ENCODE measurements at places on chromosomes 7 and 10. TPM values are rescaled to one million over a fixed set of nuclear protein-coding genes. Genes with fewer than 3 reads are reported as not detected.

HTR7 gene
- total RNA-seq = 13.3 TPM

GALNT17 gene
- total RNA-seq = 42.0 TPM

HOXA4 gene
- not detected for total RNA-seq

- DNase-seq = no peak
- H3K36me3 ChIP-seq = no peaks in the 10 kb centered on the region
- no peak overlapping the region for H3K4me3 ChIP-seq
- H3K27ac ChIP-seq = no peak overlapping the region
- H3K4me1 ChIP-seq = peaks cover 8% of the 10 kb centered on the region
Observed at GRCh38 chr7:29154076-29154475, 7.7 kb upstream of the CPVL start.

- peak overlapping the region; percentile 79 for H3K4me3 ChIP-seq
- peak overlapping the region; percentile 80 for H3K27ac ChIP-seq
- peaks cover 27% of the 10 kb centered on the region for H3K4me1 ChIP-seq
Observed at GRCh38 chr7:12111422-12112405, 99.4 kb upstream of the TMEM106B start.

DNA sequence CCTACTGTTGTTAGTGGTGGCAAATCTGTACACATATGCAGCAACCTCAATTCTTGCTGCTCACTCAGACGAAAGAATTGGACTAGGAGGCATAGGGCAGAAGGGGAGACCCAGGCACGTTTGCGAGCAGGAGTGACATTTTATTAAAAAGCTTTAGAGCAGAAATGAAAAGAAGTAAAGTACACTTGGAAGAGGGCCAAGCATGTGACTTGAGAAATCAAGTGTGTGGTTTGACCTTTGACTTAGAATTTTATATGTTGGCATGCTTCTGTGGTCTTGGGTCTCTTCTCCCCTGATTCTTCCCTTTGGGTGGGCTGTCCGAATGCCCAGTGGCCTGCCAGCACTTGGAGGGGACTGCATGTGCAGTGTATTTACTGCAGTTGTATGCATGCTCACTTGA lies 205.5 kb upstream of the SEMA3D start:
- no peaks in the 10 kb centered on the region for H3K27me3 ChIP-seq
- no peak for DNase-seq
- no peak overlapping the region for H3K4me3 ChIP-seq
- H3K27ac ChIP-seq = no peak overlapping the region

DNA sequence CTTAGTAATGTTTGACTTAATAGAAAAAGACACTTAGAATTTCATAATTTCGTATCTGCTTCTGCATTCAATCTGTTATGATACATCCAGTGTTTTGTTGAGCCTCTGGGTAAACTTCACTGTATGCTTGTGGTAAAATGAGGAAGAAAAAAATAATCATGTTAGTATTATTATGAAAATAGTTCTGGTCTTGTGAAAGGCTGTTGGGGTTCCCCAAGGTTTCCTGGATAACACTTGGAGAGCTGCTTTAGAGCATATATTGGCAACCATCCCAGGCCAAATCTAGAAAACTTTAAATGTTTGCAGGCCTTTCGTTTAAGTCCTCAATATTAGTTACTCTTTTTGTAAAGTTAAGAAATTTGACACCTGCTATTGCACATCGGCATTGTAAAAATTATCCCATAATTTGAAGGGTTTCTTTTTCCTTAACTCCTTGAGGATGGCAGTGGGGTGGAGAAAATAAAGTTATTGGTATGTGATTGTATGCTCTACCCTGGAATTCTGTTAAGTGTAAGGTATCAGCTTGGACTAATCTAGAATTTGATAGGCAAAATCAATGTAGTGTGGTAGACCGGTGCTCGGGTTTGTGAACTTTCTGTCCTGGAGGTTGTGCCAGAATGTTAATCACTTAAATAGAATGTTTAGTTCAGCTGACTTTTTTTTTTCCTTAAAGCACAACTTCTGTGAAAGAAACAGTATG lies 54.5 kb downstream of the WAC start:
- DNase-seq = no peak
- no peaks in the 10 kb centered on the region for H3K36me3 ChIP-seq
- no peak overlapping the region for H3K27ac ChIP-seq
- H3K4me3 ChIP-seq = no peak overlapping the region

GRCh38 chr10:80589726-80590373 lies 52.1 kb downstream of the SH2D4B start:
- no peaks in the 10 kb centered on the region for H3K27me3 ChIP-seq
- no peak overlapping the region for H3K4me3 ChIP-seq
- peaks cover 15% of the 10 kb centered on the region for H3K36me3 ChIP-seq

DNA sequence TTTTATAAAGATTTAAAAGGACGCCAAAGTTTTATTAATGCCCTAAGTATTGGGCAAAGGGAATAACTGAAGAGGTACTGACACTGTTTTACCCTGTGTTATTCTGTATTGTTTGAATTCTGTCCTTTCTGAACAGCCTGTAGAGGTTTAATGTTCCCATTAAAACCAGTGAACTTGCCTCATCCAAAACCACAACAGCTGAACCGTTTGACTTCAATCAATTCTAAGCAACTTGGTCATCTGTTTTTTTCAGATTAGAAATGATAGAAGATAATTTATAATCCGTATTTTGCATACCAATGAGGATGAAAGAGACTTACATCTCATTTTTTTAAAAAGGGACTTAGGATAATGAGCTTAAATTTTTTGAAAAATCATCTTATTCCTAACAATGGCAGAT lies 40.4 kb downstream of the HACD1 start:
- no peaks in the 10 kb centered on the region for H3K4me1 ChIP-seq
- no peaks in the 10 kb centered on the region for H3K27me3 ChIP-seq
- no peak overlapping the region for H3K27ac ChIP-seq
- DNase-seq = no peak
- H3K4me3 ChIP-seq = no peak overlapping the region

DNA sequence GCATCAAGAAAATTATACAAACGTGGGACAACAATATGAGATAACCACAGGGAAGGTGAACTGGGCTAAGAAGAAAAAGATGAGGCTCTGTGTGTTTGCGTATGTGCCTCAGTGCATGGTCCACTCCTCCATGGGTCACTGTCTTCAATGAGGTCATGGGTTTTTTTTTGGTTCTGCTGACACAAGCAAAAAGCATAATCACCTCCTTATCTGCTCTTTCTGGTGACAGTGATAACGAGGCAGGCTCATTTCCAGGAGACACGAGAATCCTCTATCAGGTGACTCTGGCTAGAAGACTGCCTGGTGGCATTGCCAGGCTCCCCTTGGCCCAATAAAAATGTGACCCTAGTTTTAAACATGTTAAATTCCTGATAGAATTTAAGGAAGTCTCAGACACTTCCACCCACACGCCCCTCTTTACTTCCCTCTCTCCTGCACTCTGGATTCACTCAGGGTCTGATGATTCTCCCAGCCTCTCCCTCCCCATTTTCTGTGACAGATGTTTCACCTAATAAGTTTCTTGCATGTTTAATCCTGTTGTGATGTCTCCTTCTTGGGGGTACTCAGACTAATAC lies 35.3 kb upstream of the CDCA7L start:
- H3K36me3 ChIP-seq = no peaks in the 10 kb centered on the region
- H3K4me1 ChIP-seq = no peaks in the 10 kb centered on the region
- no peak overlapping the region for H3K4me3 ChIP-seq
- no peak overlapping the region for H3K27ac ChIP-seq

- H3K4me1 ChIP-seq = peaks cover 11% of the 10 kb centered on the region
- H3K4me3 ChIP-seq = no peak overlapping the region
- DNase-seq = no peak
- peaks cover 4% of the 10 kb centered on the region for H3K36me3 ChIP-seq
Observed at GRCh38 chr7:136062625-136063325, 85.6 kb upstream of the MTPN start.

DNA sequence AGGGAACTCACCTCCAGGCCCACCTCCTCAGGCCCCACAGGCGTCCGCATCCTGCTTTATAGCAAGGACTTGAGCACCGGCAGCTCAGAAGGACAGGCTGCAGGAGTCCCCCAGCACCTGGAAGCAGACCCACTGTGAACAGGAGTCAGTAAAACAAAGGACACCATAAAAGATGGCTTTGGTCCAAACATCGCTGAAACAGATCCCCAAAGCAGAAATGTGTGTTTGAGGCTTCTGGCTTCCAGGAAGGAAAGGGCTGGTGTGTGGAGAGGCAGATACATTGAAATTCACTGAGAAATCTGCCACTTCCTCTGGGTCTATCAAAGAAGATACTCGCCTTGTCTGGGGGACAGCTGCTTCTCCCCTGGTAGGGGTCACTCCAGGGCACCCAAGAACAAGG lies 286.2 kb downstream of the PLXNA4 start:
- H3K27me3 ChIP-seq = peaks cover 6% of the 10 kb centered on the region
- no peak overlapping the region for H3K4me3 ChIP-seq
- H3K36me3 ChIP-seq = peaks cover 6% of the 10 kb centered on the region
- H3K27ac ChIP-seq = no peak overlapping the region
- DNase-seq = no peak
- peaks cover 13% of the 10 kb centered on the region for H3K4me1 ChIP-seq

DNA sequence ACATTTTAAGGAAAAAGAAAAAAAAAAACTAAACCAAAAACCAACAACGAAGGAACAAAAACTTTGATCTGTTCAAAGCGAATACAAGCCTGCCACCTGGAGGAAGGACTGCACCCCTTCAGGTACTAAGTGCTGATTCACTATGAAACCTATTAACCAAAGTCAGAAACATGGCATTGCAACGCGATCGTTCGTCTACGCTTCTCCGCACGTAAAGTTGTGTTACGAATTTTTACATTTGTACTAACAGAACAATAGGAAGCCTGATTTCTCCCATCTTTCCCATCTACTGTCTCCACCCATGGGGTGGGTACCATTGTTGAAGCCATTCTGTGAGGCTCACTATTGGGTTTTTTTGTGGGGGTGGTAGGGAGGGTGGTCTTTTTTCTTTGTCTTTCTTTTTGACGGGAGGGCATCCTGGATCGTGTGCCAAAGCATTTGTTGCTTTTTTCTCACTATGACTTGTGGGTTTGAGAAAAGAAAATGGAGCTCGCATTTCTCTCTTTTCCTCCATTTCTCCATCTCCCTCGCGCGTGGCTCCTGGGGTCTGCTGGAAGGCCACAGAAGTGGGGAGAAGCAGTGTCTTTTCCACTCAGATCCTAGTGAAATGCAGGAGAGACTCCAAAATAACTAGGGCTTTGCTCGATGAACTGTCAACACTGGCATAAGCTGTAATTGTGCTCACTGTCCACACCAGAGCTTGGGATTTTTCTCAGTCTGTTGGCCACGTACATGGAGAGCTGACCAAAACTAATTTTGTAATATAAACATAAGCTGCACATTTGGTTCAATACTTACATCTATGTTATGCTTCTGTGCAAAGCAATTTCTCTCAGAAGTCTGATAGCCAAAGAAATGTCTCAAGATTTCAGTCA lies 100.9 kb upstream of the YAE1 start:
- H3K4me3 ChIP-seq = no peak overlapping the region
- DNase-seq = no peak
- no peak overlapping the region for H3K27ac ChIP-seq
- H3K4me1 ChIP-seq = peaks cover 26% of the 10 kb centered on the region
- H3K27me3 ChIP-seq = no peaks in the 10 kb centered on the region

GRCh38 chr10:99429517-99430095 lies 818 bp downstream of the GOT1 start:
- no peaks in the 10 kb centered on the region for H3K36me3 ChIP-seq
- peaks cover 8% of the 10 kb centered on the region for H3K27me3 ChIP-seq
- no peak for DNase-seq
- H3K4me1 ChIP-seq = peaks cover 5% of the 10 kb centered on the region
- peak overlapping the region; percentile 95 for H3K4me3 ChIP-seq
- no peak overlapping the region for H3K27ac ChIP-seq

DNA sequence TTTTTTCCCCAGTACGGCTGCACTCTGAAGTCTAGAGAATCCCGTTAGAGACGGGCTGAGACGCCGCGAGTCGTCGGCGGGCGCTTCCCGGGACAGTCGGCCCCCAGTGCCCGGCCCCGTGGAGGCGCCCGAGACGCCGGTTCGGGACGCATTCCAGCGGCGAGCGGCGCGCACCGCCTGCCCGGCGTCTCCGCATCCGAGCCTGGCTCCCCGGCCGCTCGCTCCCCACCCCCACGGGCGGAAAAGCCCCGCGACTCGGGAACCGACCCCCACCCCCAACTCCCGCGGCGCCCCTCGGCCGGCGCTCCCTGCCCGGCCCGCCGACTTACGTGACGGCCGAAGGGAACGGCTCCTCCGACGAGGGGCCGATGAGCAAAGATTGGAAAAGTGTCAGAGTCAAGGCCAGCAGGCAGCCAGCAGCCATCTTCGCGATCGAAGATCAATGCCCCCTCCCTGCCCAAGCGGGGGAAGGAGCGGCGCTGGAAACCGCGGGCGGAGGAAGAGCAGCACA lies 486 bp downstream of the CACNA2D1 start:
- peak overlapping the region; percentile 99 for H3K4me3 ChIP-seq
- DNase-seq = peak; percentile 52
- H3K36me3 ChIP-seq = no peaks in the 10 kb centered on the region
- peaks cover 24% of the 10 kb centered on the region for H3K4me1 ChIP-seq
- H3K27ac ChIP-seq = peak overlapping the region; percentile 99

- H3K36me3 ChIP-seq = peaks cover 9% of the 10 kb centered on the region
- no peaks in the 10 kb centered on the region for H3K27me3 ChIP-seq
Observed at GRCh38 chr10:48751730-48752129, 67.1 kb downstream of the WDFY4 start.

GRCh38 chr7:123769371-123769770 lies 20.6 kb upstream of the WASL start:
- H3K4me1 ChIP-seq = peaks cover 12% of the 10 kb centered on the region
- no peak for DNase-seq
- no peak overlapping the region for H3K27ac ChIP-seq
- H3K4me3 ChIP-seq = no peak overlapping the region
- no peaks in the 10 kb centered on the region for H3K36me3 ChIP-seq
- no peaks in the 10 kb centered on the region for H3K27me3 ChIP-seq

DNA sequence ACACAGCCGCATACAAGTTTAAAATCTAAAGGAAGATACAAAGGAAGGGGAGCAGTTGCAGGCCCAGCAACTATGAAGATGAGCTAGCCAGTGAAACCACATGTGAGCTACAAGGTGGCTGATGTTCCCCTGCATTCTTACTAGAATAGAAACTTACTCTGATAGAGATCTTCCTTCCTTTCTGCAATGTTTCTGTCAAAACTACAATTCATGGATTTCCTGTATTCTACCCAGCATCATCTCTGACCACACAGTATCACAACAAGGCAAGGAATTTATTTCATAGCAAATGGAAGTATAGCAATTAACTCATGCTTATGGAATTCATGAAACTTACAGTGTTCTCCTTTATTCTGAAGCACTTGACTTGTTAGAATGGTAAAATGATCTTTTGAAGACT lies 68.7 kb upstream of the AASS start:
- H3K4me3 ChIP-seq = no peak overlapping the region
- no peaks in the 10 kb centered on the region for H3K4me1 ChIP-seq
- H3K36me3 ChIP-seq = no peaks in the 10 kb centered on the region
- no peak overlapping the region for H3K27ac ChIP-seq
- no peak for DNase-seq

DNA sequence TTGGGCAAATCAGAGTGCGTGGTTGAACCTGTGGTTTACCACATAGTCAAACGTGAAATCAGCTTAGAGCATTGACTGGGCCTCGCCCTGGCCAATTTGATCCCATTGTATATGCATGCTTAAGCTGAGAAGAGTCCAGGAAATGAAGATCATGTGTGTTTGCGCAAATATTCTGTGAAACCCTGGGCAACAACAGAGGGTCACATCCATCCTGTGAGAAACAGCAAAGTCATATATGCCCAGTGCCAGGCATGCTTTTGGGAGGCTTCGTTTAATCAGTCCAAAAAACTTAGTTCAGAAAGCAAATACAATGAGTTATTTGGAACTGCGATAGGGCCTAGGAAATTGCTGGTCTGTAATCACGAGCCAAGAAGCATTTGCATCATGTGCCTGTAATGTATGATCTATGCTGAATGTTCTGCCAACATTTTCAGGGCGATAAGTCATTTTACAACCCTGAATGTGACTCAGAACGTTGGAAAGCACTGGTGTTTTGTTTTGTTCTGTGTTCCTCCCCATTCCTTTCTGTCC lies 412.1 kb upstream of the CELF2 start:
- no peak overlapping the region for H3K27ac ChIP-seq
- H3K27me3 ChIP-seq = no peaks in the 10 kb centered on the region
- DNase-seq = no peak
- H3K36me3 ChIP-seq = peaks cover 6% of the 10 kb centered on the region
- no peak overlapping the region for H3K4me3 ChIP-seq

Measured in glutamatergic neuron (in vitro differentiated cells).